ENCODE measurements at places on chromosomes 7 and 10.

GRCh38 chr10:89213191-89213808 is 6.2 kb upstream of the CH25H start:
- peak; percentile 83 for DNase-seq

- no peak for DNase-seq
These were observed 39.4 kb upstream of the SLC25A13 start for GRCh38 chr7:96361116-96361857.

GRCh38 chr10:46079831-46080585 is 33.9 kb upstream of the MSMB start:
- peak; percentile 7 for DNase-seq

GRCh38 chr10:97713826-97714400 is 383 bp downstream of the MARVELD1 start:
- DNase-seq: peak; percentile 82

- no peak for DNase-seq
These were observed 8.3 kb upstream of the GNAT3 start for GRCh38 chr7:80520199-80520598.

- DNase-seq: no peak
These were observed 63.1 kb downstream of the FAM53B start for GRCh38 chr10:124681091-124681490.

- DNase-seq: no peak
These were observed 111.6 kb upstream of the TBX20 start for GRCh38 chr7:35365523-35365922.

DNA sequence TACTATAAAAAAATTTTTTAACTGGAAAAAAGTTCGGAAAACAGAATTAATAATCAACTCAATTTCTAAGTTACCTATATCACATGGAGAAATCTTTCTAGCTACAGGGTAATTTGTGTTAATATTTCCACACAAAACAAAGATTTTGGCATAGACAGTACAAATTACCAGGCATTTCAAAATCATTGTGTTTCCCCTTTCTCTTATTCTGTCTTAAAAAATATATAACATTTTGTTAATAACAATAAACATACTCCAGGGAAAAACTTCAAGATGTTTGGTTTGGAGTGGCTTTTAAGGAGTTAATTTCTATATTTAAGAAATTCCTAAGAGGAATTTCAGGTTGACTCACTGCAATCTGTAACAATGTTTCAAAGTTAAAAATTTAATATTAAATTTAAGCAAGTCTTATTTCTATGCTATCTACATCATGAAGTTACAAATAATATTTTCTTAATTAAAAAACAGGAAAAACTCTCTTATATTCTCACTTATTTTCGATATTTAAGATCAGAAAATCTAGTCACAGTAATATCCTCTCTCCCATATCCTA is 132.6 kb downstream of the NRBF2 start:
- peak; percentile 26 for DNase-seq

GRCh38 chr7:378041-378420 is 88.1 kb downstream of the FOXL3 start:
- DNase-seq: no peak

DNA sequence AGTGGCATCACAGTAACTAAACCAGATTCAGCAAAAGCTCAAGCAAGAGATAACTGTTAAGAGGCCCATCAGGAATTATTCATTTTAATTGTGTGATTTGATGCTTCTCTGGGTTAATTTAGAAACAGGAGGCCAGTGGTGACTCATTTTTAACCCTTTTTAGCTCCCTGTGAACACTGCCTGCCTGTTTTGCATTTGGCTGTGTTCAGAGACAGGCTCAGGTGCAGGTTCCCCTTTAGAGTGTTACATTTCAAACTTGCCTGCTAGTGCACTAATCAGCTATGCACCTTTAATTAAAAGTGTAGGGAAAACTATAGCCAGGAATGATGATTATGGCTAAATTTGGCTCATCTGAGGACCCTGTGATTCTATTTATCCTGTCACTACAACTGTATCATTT is 6.5 kb downstream of the STAMBPL1 start:
- DNase-seq: peak; percentile 21

GRCh38 chr10:77633376-77633775 is 4.2 kb downstream of the KCNMA1 start:
- DNase-seq: no peak

DNA sequence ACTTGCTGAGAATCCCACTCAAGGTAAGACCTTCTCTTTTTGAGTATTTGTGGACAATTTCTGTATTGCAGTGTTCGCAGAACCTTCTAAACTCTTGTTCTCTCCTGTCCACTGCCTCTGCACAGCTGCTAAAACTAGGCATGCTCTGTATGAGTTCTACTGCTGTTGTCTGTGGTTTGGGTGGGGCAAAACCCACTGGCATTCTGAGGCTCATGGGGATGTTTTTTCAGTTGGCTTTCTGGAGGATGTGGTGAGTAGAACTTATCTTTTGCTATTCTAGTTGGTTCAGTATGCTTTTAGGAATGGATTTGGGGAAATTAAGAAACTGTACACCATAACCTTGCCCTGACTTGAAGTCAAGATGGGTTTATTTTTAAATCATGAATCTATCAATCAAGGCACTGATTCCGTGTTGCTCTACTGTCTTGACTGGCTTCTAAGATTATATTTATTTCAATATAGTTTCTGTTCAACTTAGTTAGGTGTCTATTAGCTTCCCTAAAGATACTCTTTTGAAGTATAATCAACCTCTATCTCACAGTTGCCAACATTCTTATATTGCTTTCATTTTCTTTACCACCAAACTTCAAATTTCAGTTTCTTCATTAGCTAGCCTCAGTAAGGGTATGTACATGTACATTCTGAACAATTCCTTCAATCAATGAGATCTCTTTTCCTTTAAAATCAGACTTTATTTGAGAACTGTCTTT is 25.0 kb upstream of the C1GALT1 start:
- peak; percentile 78 for DNase-seq

- DNase-seq: no peak
These were observed 28.0 kb downstream of the FRMPD2 start for GRCh38 chr10:48246501-48246900.

GRCh38 chr7:20470726-20471125 is 140.0 kb downstream of the ITGB8 start:
- DNase-seq: no peak

DNA sequence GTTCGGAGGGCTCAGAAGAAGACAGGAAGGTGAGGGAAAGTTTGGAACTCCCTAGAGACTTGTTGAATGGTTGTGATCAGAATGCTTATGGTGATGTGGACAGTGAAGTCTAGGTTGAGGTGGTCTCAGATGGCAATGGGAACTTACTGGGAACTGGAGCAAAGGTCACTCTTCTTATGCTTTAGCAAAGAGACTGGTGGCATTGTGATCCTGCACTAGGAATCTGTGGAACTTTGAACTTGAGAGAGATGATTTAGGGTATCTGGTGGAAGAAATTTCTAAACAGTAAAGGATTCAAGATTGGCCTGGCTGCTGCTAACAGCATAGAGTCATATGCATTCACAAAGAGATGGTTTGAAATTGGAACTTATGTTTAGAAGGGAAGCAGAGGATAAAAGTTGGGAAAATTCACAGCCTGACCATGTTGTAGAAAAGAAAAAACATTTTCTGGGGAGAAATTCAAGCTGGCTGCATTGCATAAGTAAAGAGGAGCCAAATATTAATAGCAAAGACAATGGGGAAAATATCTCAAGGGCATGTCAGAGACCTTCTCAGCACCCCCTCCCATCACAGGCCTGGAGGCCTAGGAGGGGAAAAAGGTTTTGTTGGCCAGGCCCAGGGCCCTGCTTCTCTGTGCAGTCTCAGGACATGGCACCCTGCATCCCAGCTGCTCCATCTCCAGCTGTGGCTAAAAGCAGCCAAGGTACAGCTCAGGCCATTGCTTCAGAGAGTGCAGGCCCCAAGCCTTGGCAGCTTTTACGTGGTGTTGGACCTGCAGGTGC is 26.0 kb upstream of the ARHGAP12 start:
- DNase-seq: no peak

- no peak for DNase-seq
These were observed 131.8 kb downstream of the WDR37 start for GRCh38 chr10:1187855-1188557.

GRCh38 chr7:44695756-44696155 is 52.9 kb upstream of the ZMIZ2 start:
- DNase-seq: no peak

DNA sequence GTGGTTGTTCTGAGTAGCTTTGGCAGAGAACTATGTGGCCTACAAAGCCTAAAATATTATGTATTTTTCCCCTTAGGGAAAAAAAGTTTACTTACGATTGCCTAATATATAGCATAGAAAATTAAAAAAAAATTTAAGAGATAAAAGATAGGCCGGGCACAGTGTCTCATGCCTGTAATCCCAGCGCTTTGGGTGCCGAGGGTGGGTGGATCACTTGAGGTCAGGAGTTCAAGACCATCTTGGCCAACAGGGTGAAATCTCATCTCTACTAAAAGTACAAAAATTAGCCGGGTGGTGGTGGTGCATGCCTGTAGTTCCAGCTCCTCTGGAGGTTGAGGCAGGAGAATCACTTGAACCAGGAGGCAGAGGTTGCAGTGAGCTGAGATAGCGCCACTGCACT is 439.2 kb upstream of the KLF6 start:
- DNase-seq: no peak

DNA sequence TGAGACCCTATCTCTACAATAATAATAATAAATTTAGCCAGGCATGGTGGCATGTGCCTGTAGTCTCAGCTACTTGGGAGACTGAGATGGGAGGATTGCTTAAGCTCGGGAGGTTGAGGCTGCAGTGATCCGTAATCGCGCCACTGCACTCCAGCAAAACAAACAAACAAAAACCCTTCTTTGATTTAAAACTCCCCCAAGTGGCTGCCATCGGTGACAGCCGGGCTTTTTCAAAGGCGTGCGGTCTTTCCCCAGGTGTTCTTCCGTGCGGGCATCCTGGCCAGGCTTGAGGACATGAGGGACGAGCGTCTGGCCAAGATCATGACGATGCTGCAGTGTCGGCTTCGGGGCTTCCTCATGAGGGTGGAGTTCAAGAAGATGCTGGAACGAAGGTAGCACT is 1.9 kb upstream of the MYH16 start:
- DNase-seq: no peak

GRCh38 chr10:84820596-84820995 is 492.2 kb downstream of the CCSER2 start:
- DNase-seq: no peak

GRCh38 chr7:2018569-2019460 is 213.9 kb downstream of the MAD1L1 start:
- DNase-seq: peak; percentile 80

- DNase-seq: no peak
These were observed 206.5 kb downstream of the SORCS1 start for GRCh38 chr10:106957823-106958588.

DNA sequence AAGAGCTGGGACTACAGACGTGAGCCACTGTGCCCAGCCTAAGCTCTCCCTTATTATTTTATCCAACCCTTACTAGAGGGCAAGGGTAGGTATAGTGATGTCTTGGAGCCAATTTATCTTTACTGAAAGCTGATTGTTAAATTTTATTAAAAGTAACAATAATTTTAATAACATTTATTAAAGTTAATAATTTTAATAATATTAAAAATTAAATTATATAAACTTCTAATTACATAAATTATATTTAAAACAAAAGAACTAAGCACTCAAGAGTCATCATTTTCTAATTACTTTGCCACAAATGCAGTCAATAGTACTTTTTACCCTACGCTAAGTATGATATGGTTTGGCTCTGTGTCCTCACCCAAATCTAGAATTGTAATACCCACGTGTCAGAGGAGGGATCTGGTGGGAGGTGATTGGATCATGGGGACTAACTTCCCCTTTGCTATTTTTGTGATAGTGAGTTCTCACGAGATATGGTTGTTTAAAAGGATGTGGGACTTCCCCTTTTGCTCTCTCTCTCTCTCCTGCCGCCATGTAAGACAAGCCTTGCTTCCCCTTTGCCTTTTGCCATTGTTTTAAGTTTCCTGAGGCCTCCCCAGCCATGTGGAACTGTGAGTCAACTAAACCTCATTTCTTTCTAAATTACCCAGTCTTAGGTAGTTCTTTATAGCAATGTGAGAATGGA is 58.4 kb upstream of the ETV1 start:
- no peak for DNase-seq

DNA sequence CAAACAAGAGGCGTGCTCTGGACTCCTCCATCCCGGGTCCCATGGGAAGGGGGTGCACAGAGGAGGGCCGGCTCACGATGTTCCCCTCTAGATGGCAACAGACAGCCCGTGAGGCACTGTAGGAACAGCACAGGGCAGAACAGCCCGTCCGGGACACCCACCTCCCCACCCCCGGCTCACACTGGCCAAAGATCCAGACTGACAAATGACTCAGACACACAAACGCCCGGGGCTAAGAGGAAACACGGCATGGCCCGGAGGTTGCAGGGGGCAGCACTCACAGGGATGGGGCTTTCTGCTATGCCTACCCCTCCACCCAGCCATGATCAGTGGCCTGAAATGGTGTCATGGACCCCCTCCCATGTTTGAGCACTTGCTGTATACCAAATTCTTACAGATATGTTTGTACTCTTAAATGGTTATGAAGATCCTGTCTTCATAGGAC is 4.9 kb upstream of the ELN start:
- DNase-seq: peak; percentile 94

- DNase-seq: no peak
These were observed 179.5 kb downstream of the DNAJB6 start for GRCh38 chr7:157516311-157516710.

DNA sequence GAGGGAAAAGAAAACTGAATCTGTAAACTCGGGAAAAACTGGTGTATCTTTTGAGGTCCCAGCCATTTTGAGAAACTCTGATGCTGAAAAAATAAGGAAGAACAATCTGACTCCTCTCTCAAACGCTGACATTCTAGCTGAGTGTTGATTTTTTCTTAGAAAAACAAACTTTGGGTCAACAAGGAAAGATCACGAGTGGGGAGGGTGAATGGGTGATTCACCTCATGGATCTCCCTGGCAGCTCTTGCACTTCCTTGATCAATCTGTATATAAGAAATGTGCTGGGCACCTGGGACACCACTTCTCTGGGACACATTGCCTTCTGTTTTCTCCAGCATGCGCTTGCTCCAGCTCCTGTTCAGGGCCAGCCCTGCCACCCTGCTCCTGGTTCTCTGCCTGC is at the start of gene PIP:
Gene PIP, plus strand, starts transcription at position 297 of the 400 bp plus-strand sequence. Its CDS starts 40 bp downstream, at position 337.
- DNase-seq: peak; percentile 21

DNA sequence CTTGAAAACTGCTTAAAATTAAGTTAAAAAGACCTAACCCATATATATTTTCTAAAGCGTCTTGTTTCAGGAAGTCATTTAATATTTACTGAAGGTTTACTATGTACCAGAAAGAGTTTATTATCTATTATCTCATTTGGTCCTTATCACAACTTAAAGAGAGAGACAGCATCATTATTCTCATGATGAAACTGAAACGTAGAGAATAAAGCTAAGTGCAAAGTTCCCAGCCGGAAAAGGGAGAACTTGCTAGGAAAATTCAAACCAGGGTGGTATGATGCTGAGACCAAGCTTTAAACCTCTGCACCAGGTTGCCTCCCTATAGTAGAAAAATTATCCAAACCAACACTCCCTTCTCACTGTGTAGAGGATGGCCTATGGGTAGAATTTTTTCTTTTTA is 207.7 kb upstream of the BMPER start:
- DNase-seq: no peak
